ENCODE measurements at places on chromosomes 5 and 9.

DNA sequence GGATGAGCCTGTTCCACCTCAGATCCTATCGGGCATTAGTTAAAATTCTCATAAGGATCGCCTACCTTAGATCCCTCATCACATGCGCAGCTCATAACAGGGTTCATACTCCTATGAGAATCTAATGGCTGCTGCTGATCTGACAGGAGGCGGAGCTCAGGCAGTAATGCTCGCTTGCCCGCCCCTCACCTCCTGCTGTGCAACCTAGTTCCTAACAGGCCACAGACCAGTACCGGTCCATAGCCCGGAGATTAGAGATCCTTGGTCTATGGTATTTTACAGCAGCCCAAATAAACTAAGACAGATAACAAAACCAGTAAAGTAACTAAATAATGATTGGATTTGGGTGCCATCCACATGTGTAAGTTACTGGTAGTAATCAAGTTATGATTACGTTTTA lies 17.5 kb downstream of the GOLPH3 start:
- no peak for DNase-seq

DNA sequence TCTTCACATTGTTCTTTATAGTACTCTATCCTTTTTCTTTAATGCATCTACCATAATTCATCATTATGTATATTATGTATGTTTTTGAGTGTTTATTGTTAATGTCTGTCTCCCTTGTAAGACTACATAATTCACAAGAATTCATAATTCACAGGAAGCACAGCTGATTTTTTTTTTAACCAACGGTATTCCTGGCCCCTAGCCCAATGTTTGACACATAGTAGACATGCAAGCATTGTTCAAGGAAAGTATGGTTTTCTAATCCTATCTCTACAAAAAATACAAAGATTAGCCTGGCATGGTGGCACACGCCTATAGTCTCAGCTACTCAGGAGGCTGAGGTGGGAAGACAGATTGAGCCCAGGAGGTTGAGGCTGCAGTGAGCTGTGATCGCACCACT lies 160.6 kb downstream of the PPP2R2B start:
- DNase-seq, result no peak

GRCh38 chr9:135083831-135084230 lies 3.6 kb upstream of the OLFM1 start:
- DNase-seq, result no peak

GRCh38 chr5:142322747-142323479 lies 1.9 kb downstream of the SPRY4 start:
- no peak for DNase-seq
